ENCODE measurements at places on chromosomes 3 and 15.

GRCh38 chr3:67642190-67642589, 12.2 kb downstream of the SUCLG2 start:
- no peak for DNase-seq

- peak; percentile 86 for DNase-seq
Measured at GRCh38 chr3:44439499-44440295, 37.8 kb downstream of the ZNF445 start.

DNA sequence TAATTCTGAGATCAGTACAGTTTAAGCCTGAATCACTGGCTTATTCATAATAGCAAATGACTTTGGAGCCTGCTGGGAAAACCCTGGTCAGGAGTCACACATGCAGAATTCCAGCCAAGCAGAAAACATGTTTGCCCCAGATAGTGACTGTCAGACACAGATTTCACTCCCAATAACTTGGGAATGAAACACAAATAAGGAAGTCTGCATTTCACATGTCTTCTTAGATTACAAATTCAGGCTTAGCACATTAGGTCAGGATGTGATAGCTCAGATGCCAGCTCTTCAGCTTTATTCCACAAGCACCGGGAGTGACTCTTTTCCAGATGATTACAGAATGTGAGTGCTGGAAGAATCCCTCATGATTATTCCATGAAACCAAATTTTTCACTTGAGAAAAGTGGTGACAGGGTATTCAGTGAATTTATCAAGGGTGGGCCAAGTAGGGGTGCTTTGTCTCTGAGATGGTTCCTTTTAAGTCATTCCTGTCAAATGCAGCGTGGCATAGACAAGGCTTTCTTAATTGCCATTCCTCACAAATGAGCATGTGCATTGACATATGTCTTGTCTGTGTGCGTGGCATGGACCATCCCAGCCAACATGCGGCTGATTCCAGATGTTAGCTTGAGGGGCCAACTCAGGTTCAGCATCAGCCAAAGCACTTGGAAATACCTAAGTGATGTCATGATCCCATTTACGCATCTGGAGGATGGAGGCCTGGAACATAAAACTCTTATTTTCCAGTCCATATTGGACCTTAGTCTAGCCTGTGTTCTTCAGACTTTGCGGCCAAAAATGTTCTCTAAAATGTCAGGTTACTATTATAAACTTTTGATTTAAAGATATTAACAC, 191.0 kb downstream of the EPHB1 start:
- DNase-seq: no peak

GRCh38 chr15:97084650-97085049, 754.1 kb downstream of the NR2F2 start:
- no peak for DNase-seq

GRCh38 chr3:45664578-45664977, 24.6 kb upstream of the SACM1L start:
- peak; percentile 79 for DNase-seq

DNA sequence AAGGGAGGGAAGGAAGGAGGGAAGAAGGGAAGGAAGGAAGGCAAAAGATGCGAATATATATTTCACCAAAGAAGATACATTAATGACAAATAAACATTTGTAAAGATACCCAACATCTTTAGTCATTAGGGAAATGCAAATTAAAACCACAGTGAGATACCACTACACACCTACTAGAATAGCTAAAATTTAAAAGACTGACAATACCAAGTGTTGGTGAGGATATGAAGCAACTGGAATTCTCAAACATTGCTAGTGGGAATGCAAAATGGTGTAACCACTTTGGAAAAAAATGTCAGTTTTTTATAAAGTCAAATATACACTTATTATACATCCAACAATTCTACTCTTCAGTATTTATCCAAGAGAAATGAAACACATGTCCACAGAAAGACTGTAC, 4.3 kb upstream of the COLQ start:
- DNase-seq: no peak

DNA sequence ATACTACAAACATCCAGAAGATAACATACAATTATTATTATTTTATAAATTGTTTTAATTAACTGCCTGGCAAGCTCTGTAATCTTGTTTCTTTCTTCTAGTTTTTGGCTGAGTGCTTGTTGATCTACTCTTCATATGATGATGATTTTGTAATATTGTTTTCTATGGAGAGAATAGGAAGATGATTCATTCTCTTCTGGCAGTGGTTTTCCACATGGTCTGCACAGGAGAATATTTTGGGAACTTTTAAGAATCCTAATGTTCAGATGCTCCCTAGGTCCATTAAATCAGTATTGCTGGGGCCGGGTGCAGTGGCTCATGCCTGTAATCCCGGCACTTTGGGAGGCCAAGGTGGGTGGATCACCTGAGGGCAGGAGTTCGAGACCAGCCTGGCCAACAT, 37.6 kb downstream of the CACNA2D3 start:
- no peak for DNase-seq

DNA sequence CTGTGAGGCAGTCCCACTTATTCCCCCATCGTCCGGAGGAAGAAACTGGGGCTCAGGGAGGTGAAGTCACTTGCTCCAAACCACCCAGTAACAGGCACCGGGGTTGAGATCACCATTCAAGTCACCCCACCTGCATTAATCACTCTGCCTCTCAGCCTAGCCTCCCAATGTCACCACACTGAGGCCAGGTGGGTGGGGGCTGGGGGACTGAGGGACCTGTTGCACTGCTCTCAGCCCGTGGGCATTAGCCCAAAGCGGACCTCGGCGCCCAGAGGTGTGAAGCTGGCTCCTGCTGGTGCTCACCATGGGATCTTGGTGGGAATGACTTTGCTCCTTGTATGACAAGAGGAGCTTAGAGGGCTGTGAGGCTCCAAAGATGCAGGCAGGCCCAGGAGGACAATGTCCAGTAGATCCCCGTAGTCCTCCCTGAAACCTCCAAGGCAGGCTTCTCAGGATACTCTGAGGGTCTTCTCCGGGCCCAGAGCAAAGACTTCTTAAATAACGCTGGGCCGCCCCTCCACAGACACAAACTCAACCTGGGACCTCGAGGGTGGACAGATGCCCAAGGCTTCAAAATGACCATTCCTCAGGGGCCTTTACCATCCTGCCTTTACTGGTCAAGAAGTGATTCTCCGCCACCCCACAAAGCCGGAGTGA, 1.7 kb downstream of the NT5DC2 start:
- DNase-seq: peak; percentile 15

DNA sequence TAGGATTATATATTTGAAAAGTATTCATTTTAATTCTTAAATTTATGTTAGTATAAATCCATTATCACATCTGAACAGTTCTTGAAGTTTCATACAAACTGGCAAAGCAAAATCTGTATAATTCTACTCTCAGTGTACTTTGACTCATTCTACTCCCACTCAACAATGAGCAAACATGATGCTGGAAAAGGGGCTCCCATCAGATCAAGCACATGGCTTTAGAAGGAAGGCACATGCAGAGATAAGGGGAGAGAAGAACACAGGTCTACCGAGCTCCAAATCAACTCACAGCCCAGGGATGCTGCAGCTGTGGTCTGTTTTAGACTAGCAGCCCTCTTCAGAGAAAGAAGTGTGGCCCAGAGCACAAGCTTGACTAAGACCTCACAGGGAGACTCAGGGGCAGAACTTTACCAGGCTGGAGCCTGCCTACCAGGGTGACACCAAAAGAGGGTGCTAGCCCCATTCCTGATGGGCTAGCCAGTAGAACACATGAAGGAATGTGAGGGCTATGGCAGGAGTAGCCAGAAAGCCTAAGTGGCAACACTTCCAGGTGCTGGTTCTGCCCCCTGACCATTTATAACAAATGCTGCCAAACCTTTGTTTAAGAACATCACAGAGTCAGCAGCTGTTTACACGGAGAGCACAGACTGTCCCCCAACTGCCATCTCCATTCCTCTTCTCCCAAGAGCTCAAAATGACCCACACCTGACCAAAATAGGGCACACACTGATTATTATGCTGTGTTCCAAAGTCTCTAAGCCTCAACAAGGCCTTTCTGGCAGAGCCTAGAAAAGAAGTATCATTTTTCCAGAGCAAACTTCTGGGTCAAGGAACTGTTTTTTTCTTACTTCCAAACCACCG, 19.5 kb downstream of the SEC22C start:
- no peak for DNase-seq

- DNase-seq: no peak
Measured at GRCh38 chr3:165194511-165195240, 1.5 kb downstream of the SLITRK3 start.

DNA sequence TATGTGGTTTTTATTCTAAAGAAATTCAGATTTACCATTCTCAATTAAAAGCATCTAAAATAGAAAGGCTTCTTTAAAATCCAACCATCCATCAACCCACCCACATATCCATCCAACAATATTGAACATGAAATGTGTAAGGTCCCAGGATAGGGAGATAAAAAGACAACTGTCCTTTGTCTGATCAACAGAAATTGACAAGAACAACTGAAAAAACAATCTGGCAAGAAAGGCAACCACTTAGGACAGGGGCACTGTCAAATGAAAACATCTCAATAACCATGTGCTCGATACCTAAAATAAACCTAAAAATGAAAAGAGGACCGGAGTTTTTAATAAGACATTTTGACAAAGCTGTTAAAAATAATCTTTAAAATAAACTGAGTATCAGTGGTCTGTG, 67.2 kb downstream of the NR1I2 start:
- no peak for DNase-seq

DNA sequence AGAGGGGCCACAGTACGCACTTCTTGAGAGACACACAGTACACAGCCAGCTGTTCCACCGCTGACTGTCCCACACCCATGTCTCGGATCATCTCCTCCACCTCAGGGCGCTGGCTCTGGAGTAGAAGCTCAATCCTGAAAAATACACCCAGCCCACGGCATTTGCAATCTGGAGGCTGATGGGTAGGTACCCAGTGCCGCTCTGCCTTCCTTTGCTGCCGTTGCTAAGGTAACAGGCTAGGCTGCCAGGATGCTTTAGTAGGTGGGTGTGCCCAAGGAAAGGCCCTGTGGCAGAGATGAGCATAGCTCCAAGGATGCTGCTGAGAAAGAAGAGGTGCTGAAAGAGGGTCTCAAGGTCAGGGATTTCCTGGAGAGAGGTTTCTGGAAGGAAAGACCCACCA, 14.6 kb downstream of the TRAIP start:
- DNase-seq: no peak

DNA sequence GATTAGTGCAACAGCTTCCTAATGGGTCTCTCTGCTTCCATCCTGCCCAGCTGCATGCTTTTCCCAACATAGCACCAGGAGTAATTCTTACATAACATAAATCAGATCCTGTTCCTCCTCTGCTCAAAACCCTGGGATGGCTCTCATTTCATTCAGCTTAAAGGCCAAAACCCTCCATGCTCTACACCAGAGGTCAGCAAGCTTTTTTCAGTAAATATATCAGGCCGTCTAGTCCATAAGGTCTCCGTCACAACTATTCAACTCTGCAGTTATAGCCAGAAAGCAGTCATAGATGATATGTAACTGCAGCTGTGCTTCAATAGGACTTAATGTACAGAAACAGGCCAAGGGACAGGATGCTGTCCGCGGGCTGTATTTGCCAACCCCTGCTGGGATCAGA, 202.8 kb upstream of the UBE2E2 start:
- no peak for DNase-seq

DNA sequence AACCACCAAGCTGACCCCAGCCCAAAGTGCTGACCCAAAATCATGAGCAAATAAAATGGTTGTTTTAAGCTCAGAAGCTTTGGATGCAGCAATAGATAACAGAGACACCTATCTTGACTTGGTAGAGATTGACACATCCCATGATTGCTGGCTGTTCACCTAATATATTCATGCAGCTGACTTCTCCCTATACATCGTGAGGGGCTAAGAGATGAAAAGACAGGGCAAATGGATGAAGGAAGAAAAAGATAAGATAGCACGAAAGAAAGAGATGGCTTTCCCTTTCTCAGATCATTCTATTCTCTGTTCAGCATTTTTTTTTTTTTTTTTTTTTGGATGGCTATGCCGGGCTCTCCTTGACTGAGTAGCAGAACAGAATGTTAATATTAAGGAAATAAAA, 141.5 kb upstream of the ADAMTS9 start:
- no peak for DNase-seq

DNA sequence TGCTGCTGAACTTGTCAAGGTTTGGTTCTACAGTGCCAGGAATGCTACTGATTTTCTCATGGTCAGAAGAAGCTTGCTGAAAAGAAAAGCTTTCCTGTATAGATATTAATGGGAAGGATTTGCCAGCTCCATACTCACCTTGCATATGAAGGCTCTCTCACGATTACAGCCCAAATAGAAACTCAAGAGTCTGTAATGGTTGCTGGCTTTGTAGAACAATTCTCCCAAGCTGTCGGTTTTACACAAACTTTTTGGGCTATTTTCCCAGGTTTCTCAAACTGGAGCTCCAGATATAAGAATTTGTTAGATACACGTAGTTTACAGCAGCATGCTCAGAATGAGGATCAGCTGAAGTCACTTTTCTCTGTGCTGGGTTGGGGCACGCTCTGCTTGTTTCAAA, 30.1 kb upstream of the LRRC3B start:
- DNase-seq: no peak

DNA sequence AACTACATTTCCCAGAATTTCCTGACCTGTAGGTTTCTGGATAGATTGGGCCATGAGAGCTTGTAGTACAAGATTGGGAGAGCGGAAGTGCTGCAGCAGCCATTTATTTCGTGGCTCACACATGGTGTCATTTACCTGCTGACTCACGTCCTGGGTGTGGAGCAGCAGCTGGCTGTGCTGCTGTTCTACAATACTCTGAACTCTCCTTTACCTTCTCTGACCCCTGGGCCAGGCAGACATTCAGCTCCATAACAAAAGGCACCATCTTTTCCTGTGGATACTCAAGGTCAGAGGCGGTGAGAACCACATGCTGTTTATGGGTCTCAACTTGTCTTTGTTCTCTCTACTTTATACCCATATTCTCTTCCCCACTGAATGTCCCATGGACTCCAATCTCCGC, 490.2 kb downstream of the IGSF11 start:
- no peak for DNase-seq

- no peak for DNase-seq
Measured at GRCh38 chr3:112089956-112090886, 4.0 kb downstream of the C3orf52 start.

DNA sequence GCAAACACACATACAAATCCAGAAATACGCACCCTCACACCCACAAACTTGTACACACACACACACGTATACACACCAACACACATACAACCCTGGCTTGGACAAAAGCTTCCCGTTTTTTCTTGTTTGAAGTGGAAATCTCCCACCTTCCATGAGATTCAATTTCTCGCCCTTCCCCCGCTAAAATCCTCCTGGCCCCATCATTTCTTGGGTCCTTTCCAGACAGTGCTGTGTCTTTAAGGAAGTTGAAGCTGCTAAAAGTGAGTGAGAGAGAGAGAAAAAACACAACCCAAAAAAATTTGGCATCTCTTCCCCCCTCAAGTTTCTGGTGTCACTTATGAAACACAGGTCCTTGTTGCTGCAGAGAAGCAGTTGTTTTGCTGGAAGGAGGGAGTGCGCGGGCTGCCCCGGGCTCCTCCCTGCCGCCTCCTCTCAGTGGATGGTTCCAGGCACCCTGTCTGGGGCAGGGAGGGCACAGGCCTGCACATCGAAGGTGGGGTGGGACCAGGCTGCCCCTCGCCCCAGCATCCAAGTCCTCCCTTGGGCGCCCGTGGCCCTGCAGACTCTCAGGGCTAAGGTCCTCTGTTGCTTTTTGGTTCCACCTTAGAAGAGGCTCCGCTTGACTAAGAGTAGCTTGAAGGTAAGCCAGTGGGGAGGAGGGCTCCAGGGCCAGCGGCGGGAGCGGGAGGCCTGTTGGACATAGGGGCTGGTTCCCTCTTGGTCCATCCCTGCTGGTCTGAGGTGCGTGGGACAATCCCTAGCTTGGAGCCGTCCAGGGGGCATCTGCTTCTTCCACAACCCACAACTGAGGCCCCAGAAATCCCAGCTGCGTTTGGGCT, at the start of gene ISLR:
ISLR (plus strand) TSS at position 331 of the 839 bp plus-strand sequence. CDS start 1,149 bp downstream, outside the sequence.
- DNase-seq: no peak

GRCh38 chr15:50059883-50060282, 59.1 kb downstream of the ATP8B4 start:
- DNase-seq: no peak

All from CD4-positive, alpha-beta T cell treated with Interleukin-15 for 1 hour (primary cell).